Hepatocyte (in vitro differentiated cells): ENCODE measurements at places on chromosomes 7 and 10.
A peak's percentile ranks its signal among the peaks of the same experiment; 100 is the strongest.

- no peak for DNase-seq
These were observed 34.7 kb downstream of the TRRAP start for GRCh38 chr7:98913026-98913425.

GRCh38 chr7:131015657-131015958, 281.6 kb upstream of the KLF14 start:
- DNase-seq, result no peak

DNA sequence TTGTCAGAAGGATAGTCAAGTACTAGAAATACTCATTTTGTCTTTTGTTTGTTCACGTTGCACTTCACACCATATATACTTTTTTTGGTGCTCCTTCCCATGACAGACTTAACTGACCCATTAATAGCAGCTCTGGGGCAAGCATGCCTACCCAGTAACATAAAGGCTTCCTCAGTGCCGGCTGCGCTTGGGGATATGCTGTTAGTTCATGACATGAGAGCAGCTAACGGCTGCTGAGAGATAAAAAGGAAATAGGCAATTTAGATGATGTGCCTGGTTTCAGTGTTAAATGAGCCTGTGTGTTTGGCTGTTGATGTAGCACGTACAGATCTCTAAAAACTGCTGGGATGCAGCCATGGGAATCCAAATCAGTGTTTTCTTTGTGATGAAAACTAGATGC, 86.4 kb downstream of the TAX1BP1 start:
- DNase-seq, result no peak

GRCh38 chr10:8726084-8726778, 671.7 kb downstream of the GATA3 start:
- DNase-seq, result no peak

GRCh38 chr7:98252425-98253054, 508 bp upstream of the TECPR1 start:
- DNase-seq, result no peak

- DNase-seq, result peak; percentile 97
These were observed at the start of gene EIF4H for GRCh38 chr7:74173866-74174605. TSS of gene EIF4H (plus strand) at chr7:74174356. CDS start at chr7:74174384, 28 bp downstream.

DNA sequence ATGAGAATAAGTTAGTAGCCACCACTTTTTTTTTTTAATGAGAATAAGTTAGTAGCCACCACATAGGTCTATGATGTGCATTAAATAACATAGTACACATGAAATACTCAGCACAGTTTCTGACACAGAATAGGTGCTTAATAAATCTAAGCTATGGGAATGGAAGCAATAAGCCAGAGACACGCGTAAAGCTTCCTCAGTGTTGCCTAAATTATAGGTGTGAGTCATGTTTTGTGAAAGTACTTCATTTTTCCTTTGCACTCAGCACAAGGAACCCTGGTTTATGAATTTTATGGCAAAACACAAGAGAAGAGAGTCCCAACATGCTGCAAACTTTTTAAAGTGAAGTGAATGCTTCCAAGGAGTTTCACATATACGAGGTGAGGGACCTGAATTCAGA, 267.4 kb downstream of the RNLS start:
- DNase-seq, result no peak

DNA sequence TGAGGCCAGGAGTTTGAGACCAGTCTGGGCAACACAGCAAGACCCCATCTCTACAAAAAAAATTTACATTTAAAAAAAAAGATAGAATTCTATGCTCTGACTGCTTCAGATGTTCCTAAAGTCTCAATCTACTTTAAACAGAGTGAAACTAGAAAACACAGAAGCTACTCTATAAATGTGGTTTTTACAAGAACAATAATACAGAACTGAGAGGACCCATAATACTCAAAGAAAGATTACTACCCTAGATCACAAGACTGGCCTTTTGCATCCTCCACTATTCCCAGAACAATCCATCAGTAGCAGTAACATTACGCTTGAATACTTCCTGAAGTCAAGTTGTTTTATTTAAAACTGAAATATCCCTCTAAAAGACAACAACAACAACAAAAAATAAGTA, 119.4 kb downstream of the ZFAND4 start:
- no peak for DNase-seq

GRCh38 chr10:62638062-62638477, 166.4 kb upstream of the ADO start:
- DNase-seq, result no peak

- DNase-seq, result peak; percentile 25
These were observed 9.7 kb upstream of the RASSF4 start for GRCh38 chr10:44949915-44950314.
